ENCODE measurements at places on chromosomes 2 and 18. TPM values are rescaled to one million over a fixed set of nuclear protein-coding genes. Genes with fewer than 3 reads are reported as not detected.

The LINC00305 gene
- total RNA-seq, result not detected

The ABCG8 gene
- total RNA-seq, result not detected

The CERKL gene
- under 0.01 TPM for total RNA-seq

The IL1R2 gene
- total RNA-seq, result 0.38 TPM

The SERPINB7 gene
- 0.38 TPM for total RNA-seq

The GCKR gene
- total RNA-seq, result 1.9 TPM

The CSRNP3 gene
- 1.2 TPM for total RNA-seq

The TMEM200C gene
- 0.19 TPM for total RNA-seq

The LRRTM4 gene
- not detected for total RNA-seq

The LBX2 gene
- 2.1 TPM for total RNA-seq

The DQX1 gene
- not detected for total RNA-seq

The ALPG gene
- total RNA-seq, result not detected

The AAK1 gene
- total RNA-seq, result 21.1 TPM

The MYCN gene
- not detected for total RNA-seq

The IL1A gene
- total RNA-seq, result 8.2 TPM

The UGT1A3 gene
- not detected for total RNA-seq

The DRC1 gene
- not detected for total RNA-seq

The FOXD4L1 gene
- 0.19 TPM for total RNA-seq

The L3MBTL4 gene
- under 0.01 TPM for total RNA-seq

The EPHA4 gene
- total RNA-seq, result 5.6 TPM

The PFN4 gene
- 0.28 TPM for total RNA-seq
